ENCODE measurements at places on chromosomes 4 and X. TPM values are rescaled to one million over a fixed set of nuclear protein-coding genes. Genes with fewer than 3 reads are reported as not detected.

Gene HERC5
- total RNA-seq = 6.7 TPM

Gene HSFX4
- not detected for total RNA-seq

- DNase-seq = no peak
- H3K4me3 ChIP-seq = no peak overlapping the region
Observed at GRCh38 chrX:2185341-2186082, 315.3 kb downstream of the DHRSX start.

DNA sequence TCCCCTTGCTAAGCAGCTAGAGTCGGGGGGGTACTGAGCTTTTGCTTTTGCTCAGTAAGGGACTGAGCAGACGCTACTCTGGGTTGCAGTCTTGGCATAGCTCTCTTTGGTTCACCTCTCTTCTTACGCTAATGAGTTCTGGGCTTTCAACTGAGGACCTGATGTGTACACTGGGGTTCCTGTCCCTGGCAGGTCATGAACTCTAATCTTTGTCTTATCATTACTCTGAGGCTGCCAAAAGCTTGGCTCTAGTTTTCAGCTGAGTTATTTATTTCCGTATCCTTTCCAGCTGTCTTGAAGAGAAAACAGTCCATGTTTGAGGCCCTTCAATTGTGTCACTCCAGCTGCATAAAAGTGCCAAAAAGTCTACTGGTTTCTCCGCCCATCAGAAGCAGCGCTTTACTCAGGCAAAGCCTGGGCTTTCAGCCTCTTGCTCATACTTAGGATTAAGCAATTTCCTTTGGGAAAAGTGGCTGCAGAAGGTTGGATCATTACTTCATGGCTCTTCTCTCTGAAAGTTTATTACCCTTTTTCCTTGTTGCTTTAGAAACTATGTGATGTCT is 121.0 kb upstream of the STOX2 start:
- H3K4me3 ChIP-seq = no peak overlapping the region
- DNase-seq = no peak
- H3K4me1 ChIP-seq = peaks cover 6% of the 10 kb centered on the region
- H3K36me3 ChIP-seq = no peaks in the 10 kb centered on the region

Gene CWH43
- total RNA-seq = not detected

DNA sequence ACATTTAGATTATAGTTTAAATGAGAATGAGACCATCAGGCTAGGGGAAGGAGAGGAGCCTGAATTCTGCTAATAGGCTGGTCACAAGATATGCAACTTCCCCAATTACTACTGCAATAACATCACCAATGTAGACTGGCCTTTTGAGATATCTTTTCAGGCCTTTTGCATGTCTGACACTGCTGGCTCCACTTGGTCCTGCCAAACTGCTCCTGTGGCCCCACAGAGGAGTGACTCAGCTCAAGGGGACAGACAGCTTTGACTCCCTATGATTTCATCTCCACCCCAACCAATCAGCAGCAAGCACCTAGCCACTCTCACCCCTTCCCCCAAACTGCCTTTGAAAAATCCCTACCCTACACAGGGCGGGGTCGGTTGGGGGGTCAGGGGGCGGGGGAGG is 22.8 kb downstream of the GPRIN3 start:
- H3K27me3 ChIP-seq = no peaks in the 10 kb centered on the region
- no peak overlapping the region for H3K4me3 ChIP-seq
- no peaks in the 10 kb centered on the region for H3K4me1 ChIP-seq
- no peak overlapping the region for H3K27ac ChIP-seq

All from spinal cord (tissue), 10 donors.